ENCODE measurements at places on chromosomes 2 and 18.
A peak's percentile ranks its signal among the peaks of the same experiment; 100 is the strongest.

DNA sequence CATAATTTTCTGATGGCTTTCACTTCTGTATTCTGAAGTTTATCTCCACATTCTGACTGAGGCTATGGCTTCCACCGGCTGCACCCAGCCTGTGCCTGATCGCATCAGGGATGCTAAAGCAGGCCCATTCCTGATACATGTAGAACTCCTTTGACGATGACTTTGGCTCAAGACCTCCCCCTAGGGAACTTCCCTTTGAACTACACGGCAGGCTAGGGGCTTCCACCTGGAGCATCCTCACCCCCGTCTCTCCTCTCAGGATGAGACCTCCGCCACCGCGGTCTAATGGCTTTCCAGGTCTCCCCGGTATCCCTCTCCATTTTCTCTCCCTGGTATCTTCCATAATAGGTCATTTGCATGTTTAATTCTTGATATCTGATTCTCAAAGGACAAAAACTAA, 214.9 kb upstream of the CHST9 start:
- no peak for DNase-seq

- DNase-seq: peak; percentile 77
These were observed at the start of gene SLC8A1 for GRCh38 chr2:40451918-40452605. TSS of gene SLC8A1 (minus strand) at chr2:40452090.

DNA sequence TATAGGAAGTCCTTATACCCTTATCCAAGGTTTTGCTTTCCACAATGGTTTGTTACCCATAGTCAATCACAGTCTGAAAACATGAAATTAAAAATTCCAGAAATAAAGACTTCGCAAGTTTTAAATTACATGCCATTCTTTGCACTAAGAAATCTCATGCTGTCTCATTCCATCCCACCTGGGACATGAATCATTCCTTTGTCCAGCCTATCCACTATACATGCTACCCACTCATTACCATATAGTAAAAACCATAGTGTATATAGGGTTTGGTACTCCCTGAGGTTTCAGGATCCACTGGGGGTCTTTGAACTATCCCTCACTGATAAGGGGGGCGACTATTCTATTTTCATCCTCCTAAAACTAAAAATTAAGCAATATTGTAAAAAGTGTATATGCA, 17.0 kb downstream of the SP3 start:
- DNase-seq: no peak

GRCh38 chr18:58578321-58578720, 50.6 kb downstream of the ALPK2 start:
- no peak for DNase-seq

- DNase-seq: no peak
These were observed 145.0 kb downstream of the HRH4 start for GRCh38 chr18:24605444-24605843.

DNA sequence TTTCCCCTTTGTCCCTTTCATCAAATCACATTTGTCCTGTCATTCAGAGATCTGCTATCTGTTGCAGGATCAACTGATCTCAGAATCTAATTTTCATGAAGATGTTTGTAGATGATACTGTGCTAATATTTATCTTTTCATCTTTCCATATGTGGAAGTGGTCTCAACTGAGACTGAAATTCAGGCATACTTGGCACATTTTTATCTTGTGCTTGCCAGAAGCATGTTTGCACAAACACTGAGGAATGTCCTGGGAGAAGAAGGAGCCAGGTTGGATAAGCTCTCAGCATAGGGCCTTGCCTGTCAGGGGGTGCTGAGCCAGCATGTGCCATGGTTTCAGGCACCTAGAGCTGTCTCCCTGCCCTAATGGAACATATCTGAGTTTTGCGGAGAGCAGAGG, 24.5 kb upstream of the MMADHC start:
- no peak for DNase-seq

GRCh38 chr2:36568516-36569246, 29.3 kb downstream of the FEZ2 start:
- no peak for DNase-seq

DNA sequence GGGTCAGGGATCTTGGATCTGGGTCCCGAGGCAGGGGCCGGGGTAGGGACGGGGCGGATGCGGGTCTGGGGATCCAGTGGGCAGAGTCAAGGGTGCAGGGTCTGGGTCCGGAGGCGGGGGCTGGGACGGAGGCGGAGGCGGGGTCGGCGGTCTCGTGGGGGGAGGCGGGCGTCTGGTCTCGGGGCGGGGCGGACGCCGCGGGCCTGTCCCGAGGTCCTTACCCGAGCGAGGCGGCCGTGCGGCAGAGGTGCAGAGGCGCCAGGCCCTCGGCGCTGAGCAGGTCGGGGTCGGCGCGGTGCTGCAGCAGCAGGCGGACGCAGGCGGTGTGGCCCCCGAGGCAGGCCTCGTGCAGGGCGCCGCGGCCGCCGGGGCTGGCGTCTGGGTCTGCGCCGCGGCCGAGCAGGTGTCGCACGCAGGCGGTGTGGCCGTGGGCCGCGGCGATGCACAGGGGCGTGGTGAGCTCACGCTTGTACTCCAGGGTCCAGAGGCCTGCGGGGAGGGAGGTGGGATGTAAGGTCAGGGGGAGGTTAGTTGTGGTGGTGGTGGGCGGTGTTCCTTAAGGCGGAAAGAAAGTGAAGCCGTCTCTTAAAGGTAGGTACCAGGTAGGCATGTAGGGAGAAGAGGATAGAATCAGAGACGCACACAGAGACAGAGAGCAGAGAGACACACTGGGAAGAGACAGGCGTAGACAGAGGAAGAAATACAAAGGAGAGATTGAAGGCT, 26.6 kb downstream of the ASB18 start:
- no peak for DNase-seq

DNA sequence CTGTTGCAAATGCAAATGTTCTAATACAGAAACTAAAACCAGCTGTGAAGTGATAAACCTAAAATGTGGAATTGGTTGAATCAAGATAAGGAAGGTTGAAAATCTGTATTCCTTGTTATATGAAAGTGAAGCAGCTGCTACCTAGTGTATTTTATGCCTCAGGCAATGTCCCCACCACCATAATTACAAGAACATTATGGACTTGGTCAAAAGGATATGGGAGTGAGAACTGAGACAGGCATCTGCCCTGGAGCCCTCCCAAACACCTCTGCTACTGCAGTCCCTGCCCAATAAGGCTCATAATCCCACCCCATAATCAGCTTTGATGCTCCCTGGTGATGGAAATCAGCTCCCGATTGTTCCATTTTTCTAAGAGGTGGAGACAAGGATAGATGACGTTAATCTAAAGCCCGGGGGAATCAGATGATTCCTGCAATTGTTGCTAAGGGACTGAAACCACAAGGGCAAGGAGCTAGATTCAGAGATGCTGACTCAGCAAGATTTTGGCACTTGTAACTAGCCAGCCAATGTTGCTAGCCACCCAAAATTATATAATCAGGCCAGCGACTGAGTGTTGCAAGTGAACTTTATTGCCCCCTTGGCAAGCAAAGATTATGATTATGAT, 69.5 kb downstream of the EVA1A start:
- no peak for DNase-seq

DNA sequence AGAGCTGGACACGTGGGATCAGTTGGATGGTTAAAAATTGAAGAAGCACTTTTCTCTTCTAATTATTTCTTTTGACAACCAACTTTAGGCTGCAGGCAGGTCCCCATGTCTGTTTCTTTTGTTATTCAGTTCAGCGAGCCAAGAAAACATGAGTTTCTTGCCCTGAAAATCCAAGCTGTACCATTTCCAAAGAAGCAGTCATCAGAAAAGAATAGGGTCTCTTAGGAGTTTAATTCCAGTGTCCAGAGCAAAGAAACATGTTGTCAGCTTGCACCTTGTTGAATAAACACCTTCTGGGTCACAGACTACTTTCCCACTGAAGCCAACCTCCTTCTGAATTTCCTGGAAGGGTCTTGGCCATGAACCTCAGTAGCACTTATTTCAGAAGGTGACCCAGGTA, 170.5 kb upstream of the COPS8 start:
- DNase-seq: no peak

DNA sequence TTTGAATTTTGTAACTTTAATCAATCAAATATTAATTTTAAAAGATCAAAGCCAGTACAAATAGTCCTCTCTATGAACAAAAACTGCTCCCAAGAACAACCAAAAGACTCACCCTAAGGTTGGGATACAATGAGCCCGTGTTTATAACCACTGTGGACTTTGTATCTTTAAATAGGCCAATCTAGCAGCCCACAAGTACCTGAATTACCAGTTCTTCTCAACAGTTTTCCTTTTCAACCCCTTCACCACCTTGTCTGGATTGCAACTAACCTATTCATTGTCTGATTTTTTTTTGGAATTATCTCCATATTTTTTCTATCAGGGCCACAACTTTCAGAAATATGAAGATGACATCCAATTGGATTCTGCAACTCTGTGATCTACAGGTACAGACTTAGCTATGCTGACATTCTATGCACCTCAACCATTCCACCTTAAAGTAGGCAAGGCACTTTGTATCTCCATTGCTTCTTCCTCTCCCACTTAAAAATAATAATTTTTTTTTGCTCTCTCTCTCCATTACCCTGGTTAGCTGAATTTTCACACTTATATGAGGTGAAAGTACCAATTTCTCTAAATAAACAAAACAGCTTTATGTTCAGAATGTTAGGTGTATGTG, 81.9 kb upstream of the MAPRE2 start:
- no peak for DNase-seq
